A549 treated with RU486 at 1 μM for 4 hours (cell line): ENCODE measurements at places on chromosomes 6 and 20. TPM values are rescaled to one million over a fixed set of nuclear protein-coding genes. Genes with fewer than 3 reads are reported as not detected.

The MCCD1 gene
- total RNA-seq: not detected in 5 replicates

The SEL1L2 gene
- total RNA-seq: not detected in 5 replicates

The PNLDC1 gene
- 0.11 TPM in 1 of 5 replicates, not detected in the others for total RNA-seq

The TBC1D7 gene
- 33.3 to 37.0 TPM (median 33.4 TPM) in 5 replicates for total RNA-seq

The MOXD1 gene
- total RNA-seq: 1.5 to 2.6 TPM (median 1.8 TPM) in 5 replicates

The TGM2 gene
- 292 to 467 TPM (median 378 TPM) in 5 replicates for total RNA-seq
